ENCODE measurements at places on chromosomes 7 and 10. TPM values are rescaled to one million over a fixed set of nuclear protein-coding genes. Genes with fewer than 3 reads are reported as not detected.

DNA sequence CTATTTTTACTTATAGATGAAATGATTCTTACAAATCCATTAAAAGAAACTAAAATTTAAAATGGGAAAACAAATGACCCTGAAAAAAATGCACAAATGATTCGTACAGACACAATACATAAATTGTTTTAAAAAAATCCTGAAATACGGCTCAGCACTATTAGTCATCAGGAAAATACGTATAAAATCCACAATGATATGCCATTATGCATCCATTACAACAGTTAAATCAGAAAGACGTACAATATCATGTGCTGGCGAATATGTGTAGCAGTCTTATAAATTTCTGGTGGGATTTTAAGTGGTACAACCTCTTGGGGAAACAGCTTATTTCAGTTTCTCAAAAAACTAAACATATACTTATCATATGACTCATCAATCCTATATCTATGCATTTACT, 600.1 kb upstream of the STEAP1 start:
- no peak for DNase-seq

DNA sequence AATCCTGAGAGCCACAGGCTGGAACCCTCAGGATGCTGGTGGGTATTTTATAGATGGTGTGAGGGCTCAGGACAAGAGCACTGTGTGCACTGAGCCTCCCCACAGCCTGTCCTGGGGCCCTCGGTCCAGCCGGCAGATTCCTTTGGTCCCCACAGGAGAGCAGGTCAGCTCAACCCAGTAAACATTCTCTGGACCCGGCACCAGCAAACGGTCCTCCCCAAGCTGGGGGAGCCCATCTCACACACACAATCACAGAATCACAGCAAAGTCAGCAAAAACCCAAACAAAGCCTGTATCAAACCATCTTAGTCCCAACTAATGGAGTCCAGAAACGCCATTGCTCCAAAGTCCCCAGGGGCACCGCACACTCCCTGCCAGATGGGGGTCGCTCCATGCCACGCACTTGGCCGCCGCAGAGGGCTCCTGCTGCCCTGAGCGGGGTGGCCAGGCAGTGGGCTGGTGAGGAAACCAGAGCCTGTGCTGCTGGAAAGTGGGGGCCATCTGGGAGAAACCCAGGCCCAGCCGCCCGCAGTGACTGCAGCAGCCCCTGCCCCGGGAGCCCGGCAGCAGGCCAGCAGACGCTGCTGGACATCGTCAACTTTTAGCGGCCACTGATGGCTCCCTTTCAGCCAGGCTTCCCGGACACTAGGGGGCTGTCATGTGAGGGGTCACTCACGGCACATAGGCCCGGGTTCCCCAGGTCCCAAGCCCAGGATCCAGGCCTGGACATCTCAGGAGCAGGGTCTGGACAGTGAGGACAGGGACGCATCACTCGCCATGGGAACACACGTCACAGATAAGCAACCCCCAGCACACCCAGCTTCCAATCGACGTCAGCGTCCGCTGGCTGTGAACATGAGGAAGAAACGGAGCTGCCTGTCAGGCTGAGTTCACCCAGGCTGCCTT, 52.6 kb downstream of the DPYSL4 start:
- DNase-seq: no peak

- no peak for DNase-seq
Observed at GRCh38 chr10:133141958-133142340, 18.1 kb upstream of the KNDC1 start.

DNA sequence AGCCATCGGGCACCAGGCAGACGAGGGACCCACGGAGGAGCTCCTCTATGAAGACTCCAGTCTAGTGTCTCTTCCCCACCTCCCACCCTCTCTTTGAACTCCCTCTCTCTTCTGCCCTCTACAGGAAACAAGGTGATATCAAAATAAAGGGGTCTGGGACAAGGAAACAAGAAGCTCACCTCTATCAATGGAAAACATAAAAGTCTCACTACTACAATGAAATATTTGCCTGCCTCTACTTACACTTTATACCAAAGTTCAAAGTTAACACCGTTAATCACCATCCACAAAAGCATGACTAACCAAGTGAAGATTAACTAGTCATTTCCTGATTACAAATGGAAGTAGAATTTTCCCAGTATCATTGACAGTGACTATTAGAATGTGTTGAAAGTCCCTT, 82.2 kb downstream of the PARD3 start:
- DNase-seq: no peak

- DNase-seq: no peak
Observed at GRCh38 chr10:97138174-97138573, 47.6 kb downstream of the SLIT1 start.

SH2B2 gene
- polyA plus RNA-seq: 3.4 TPM

MYO1G gene
- polyA plus RNA-seq: 0.33 TPM

- no peak for DNase-seq
Observed at GRCh38 chr10:95282107-95282506, 8.7 kb downstream of the PDLIM1 start.

CNOT4 gene
- 34.9 TPM for polyA plus RNA-seq

DNA sequence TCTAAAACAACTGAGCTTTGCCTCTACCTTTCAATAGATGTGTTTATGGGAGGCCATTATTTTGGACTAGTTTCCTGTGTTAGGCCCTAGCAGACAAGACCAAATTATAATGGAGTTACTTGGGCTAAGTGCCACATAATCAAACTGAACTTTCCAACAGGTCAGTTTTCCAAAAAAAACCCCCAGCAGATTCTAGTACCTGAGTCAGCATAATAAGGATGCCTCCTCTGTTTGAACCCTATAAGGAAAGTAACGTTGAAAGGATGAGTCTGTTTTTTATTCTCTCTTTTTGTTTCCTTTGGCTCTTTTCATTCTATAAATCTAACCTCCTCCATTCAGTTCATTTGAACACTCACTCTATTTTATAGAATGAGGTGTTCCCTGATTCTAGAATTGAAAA, 148.1 kb upstream of the FAM3C start:
- no peak for DNase-seq

GRCh38 chr7:29569648-29570047, 6.0 kb downstream of the PRR15 start:
- no peak for DNase-seq

LAMB4 gene
- polyA plus RNA-seq: 3.4 TPM

- DNase-seq: no peak
Observed at GRCh38 chr7:73999664-74000435, 28.1 kb upstream of the ELN start.

BUB3 gene
- 123 TPM for polyA plus RNA-seq

GRCh38 chr7:129492391-129492790, 9.9 kb upstream of the SMKR1 start:
- no peak for DNase-seq

DNA sequence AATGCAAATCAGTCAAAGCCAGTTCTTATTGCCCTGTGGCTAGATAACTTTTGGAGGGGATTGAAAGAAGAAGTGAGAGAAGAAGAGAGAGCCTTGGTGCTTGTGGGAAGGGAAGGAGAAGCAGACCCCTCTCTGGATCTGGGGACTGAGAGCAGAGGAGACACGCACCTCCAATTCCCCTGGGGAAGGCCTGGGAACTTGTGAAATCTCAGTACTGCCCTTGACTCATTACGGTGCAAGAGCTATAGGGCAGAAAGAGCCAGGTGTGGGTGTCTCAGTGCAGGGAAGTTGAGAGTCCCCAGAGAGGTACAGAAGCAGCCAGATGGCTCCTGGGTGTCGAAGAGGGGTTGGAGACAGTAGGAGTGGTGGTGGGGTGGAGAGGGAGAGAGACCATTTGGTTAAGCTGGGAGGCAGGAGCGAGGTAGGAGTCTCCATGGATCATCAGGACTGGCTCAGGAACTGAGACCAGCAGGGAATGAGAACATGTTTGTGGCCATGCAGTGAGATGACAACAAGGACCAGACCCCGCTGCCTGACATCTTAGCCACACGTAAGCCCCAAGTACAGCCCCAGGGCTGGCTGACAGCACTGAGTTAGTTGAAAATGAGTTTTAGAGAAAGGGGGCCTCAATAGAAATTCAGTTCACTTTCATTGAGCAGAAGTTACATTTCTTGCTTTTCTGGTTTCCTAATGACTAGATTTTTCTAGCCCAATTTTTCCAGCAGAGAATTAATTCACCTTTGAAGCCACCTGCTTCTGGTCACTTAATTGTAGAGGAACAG, 238.2 kb downstream of the BUB3 start:
- no peak for DNase-seq

HOXA4 gene
- 22.5 TPM for polyA plus RNA-seq

Data from right renal cortex interstitium (tissue), 3 donors.